Non-pigmented ciliary epithelial cell (primary cell): ENCODE measurements at places on chromosomes 1 and 21.

DNA sequence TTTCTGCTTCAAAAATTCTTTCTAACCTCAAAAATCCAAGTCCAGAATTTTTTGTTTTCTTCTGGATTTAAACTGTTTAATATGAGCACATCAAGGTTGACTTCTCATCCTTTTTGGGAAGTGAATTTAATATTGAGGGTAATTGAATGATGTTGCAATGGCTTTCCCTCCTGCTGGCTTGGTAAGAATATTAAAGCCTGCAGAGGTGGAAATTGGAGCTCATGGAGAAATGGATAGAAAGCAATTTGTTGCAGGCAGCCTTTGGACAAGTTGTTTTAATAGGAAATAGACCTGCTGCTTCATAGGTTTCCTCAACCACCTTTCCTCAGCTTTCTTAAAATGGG, 124.7 kb downstream of the SYT2 start:
- DNase-seq, result no peak

- DNase-seq, result no peak
Measured at GRCh38 chr1:22273686-22274681, 131.1 kb upstream of the WNT4 start.

DNA sequence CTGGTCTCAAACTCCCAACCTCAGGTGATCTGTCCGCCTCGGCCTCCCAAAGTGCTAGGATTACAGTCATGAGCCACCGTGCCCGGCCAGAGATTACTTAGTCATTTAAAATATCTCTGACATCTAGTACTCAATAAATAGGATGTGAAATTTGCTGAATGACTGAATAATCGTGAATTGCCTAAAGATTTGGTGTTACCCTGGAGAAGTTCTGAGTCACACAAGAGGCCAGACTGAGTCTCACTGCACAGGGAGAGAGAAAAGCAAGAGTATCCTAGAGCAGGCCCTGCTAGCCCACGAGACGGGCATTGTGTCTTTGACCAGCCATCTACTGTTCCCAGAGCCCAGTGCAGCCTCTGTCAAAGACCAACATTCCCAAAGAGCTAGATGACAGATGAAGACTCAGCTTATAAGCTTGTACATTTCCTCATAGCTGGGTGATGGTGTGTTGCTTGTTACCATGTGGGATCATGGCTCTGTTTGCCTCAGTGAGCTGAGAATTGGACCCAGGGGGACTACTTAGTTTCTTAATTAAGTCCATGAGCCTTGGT, 5.6 kb upstream of the EIF4G3 start:
- no peak for DNase-seq

GRCh38 chr1:65751961-65752360, 40.7 kb upstream of the PDE4B start:
- no peak for DNase-seq

DNA sequence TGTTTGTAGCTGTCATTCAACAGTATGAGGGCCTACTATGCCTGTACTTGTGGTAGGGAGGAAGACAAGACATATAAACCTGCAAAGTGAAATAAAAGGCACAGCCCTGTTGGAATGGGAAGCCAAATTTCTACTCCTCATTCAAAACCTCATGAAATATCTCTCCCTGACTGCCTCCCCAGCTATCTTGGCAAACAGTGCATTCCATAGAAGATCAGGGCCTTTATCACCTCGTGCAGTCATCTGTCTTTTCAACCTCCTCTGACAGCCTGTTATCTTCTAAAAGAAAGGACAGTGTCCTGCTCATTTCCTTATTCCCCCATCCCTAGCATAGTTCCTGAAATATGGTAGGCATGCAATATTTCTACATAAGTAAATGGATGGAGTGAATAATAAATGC, 71.0 kb downstream of the SH3GLB1 start:
- DNase-seq, result no peak

GRCh38 chr1:235298758-235299157, 29.2 kb downstream of the ARID4B start:
- DNase-seq, result no peak

DNA sequence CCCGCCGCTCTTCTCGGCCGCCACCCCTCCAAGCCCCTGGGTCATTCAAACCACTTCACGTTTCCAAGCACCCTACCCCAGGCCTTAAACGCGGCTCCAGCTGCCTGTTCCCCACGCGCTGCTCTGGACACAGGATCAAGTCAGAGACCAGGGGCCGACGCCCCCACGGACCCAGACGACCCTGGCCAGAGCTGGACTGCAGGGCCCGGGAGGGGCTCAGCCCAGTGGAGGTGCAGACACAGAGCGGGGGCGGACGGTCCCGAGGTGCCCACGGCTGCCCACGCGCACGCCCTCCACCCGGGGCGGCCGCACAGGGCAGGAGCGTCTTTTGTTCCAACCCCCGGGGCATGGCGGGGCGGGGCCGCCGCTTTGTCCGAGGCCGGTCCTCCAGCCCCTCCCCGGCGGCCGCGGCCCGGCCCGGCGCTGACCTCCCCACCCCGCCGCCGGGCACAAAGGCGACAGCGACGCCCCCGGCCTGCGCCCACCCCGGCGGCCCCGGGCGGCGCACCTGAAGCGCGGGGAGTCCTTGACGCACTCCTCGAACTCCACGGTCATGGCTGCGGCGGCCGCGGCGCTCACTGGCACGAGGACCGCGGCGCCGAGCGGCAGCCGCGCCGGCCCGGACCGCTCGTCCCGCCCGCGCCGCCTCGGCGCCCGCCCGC, 338 bp downstream of the ACAP3 start:
- no peak for DNase-seq

DNA sequence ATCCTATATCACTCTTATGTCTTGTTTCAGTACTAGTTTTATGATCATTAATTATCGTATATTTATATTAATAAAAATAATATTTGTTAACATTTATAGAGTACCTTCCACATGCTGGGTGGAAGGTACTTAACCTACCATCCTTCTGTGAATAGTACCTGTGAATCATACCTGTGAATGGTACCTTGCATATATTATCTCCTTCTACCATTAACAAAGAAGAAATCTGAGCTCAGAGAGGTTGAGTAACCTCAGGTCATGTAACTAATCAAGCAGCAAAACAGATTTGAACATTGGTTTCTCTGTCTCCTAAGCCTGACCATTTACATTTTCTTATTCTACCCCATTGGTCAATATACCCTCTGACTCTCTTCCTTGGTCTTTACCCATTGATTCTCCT, 174.4 kb upstream of the UBE2U start:
- DNase-seq, result no peak

DNA sequence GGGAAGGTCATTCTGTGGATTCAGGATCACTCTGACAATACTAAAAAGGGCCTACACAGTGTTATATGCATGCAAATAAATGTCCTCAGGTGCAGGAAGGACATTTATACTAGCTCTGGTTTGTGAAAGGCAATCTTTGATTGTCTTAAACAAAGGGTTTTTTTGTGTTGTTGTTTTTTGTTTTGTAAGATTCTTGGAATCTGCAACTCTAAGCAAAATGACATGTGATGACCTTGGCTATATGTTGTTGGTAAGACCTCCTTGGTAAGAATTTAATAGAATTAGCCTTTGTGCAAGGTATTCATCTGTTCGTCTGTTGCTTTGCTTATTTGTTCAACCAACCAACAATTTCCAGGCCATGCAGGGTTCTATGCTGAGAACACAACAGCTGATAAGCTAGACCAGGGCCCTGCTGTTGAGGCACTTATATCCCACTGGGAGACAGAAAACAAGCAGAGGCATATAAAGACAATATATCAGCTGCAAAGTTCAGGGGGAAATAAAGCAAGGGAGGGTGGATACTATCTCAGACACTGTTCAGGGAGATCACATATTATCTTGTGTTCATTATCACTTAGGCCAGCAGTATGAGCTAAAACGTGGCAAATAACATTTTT, 60.3 kb downstream of the FH start:
- no peak for DNase-seq

- DNase-seq, result no peak
Measured at GRCh38 chr21:28737674-28738419, 254.8 kb downstream of the LTN1 start.

DNA sequence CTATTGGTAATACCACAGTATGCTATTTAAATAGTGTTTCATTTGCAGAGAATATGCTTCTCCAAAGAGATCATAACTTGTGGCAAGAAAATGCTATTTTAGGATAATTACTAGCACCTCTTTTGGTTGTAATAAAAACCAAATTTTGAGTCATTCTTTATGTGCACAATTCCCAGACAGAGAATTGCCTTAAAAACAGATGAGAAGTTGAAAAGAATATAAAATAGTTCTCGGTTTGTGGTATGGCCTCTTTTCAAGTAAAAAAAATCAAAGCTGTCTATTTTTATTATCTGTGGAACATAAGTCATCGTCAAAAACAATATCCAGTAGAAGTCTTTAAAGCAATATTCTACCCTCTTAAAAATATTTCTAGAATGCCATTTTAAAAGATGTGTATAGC, 185.9 kb downstream of the GREM2 start:
- no peak for DNase-seq

GRCh38 chr21:42550817-42551216, 37.2 kb downstream of the SLC37A1 start:
- DNase-seq, result no peak

DNA sequence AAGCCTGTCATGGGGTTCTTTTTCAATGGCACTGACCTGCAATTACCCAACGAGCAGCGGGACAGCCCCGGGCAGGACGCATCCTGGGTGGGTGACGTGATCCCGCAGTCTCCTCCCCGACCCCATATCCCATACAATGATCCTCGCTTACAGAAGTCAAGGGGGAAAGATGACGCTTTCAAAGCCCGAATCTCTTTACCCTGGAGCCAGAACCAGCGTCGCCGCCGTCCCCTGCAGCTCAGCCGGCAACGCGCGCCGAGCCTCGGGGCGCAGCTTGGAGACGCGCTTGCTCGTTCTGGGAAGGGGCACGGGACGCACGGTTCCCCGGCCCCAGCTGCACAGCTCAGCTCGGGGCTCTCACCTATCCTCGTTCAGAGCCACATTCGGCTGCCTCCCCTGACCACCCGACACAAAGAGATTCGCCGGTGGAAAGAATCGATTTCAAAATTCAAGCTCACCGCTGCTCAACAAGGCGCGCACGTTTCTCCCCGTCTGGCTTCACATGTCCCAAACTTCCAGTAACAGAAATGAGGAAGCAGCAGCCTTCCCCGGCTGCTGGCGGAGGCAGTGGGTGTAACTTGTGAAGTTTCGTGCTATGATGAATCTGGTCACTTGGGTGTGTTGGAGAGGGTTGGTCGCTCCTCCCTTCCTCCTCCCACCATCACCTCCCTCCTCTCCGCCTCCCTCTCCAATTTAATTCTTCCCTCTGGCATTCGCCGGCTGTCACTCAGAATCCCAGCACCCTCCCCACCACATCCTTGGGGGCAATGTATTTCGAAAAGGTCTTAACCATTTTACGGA, at the start of gene TIAM1:
TSS of gene TIAM1 (minus strand) at position 582 of the 801 bp plus-strand sequence. CDS start 77,289 bp downstream, outside the sequence.
- DNase-seq, result no peak

GRCh38 chr1:56864430-56864829, 9.8 kb downstream of the C8A start:
- DNase-seq, result no peak

- DNase-seq, result no peak
Measured at GRCh38 chr1:119715542-119715941, 3.8 kb downstream of the PHGDH start.
